ENCODE measurements at places on chromosomes 4 and X.

DNA sequence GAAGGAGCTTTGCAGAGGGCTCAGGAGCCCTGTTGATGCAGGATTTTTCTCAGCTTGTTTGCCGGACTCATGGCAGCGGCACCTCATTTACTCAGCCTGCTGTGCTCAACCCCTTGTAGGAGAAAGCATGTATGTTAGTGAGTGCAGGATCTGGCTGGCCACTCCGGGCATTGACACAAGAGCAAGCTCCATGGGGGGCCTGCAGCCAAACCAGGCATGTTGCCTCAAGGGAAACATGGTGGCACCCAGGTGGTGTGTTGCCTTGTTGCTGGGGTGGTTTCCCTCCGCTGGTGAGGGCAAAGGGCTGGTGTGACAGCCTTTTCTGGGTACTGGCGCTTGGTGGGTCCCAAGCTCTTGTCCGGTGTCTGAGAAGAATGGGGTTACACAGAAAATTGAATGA, 189.3 kb upstream of the ANXA3 start:
- no peak for DNase-seq

- DNase-seq: no peak
Observed at GRCh38 chrX:123169247-123169901, 14.7 kb upstream of the GRIA3 start.

- no peak for DNase-seq
Observed at GRCh38 chr4:22241415-22241814, 274.5 kb downstream of the ADGRA3 start.

DNA sequence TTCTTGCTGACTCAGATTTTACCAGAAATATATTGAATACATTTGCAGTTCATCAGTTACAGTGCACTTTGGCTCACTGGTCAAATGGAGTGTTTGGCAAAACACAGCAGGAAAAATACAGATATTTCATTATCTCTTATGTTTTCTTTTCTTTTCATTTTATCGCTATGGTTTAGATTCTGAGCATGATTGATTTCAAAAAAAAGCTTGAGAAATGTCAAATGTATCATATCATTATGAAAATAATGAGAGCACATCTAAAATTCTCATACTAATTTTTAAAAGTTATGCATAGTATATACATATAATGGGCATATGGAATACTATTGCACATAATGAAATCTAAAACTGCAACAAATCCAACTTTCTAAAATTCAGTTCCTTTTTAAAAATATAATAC, 593.8 kb upstream of the PCDH7 start:
- no peak for DNase-seq

- no peak for DNase-seq
Observed at GRCh38 chr4:96063639-96064038, 223.7 kb downstream of the PDHA2 start.

DNA sequence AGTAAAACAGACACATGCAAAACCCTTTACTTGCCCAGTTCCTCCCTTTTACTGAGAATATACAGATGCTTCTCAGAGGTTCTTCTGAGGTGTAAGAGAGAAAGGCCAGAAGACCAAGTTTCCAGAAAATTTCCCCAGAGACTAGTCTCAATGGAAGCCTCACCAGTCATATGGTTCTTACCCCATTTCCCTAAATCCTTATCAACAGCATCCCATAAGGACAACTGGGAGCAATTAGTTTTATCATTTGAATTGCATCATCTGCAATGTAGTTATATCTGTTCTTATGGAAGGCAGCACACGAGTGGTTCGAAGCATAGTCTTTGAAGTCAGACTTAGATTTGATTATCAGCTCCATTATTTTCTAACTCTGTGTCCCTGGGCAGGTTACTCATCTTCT, 203.6 kb upstream of the PPARGC1A start:
- no peak for DNase-seq

- no peak for DNase-seq
Observed at GRCh38 chrX:13201605-13202219, 118.1 kb downstream of the ATXN3L start.

DNA sequence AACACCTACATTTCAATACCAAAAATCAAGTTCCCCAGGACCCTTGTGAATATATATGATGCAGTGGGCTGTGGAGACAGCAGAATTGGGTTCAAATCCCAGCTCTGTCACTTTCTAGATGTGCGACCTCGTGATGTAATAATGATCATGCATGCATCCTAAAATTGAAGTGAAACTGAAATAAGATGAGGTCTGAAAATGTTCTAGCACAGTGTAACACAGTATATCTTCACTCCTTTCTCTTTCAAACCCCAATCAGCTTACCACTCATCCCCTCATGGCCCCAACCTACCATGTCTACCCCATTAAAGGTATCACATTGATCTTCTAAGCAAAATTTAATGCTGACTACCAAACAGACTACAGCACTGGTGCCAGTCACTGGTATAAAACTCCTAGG, 69.9 kb upstream of the BRS3 start:
- no peak for DNase-seq

- no peak for DNase-seq
Observed at GRCh38 chr4:76692761-76693160, 205.2 kb downstream of the SOWAHB start.

DNA sequence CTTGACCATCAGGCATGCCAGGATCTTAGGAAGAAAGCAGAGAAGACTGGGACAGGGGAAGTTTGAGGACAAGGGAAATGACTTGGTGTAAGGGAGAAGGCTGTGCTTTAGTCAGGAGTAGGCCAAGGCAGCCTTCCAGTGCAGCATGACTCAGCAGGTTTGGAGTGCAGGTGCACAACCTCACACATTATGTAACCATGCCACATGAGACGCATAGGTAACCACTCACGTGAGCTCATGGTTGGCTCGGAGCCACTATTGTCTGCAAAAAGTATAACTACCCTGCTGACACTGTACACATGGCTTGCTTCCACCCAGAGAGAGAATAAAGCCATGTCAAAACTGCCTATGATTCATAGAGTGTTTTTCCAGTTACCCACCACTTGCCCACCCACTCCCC, 715.9 kb downstream of the SMARCA1 start:
- DNase-seq: no peak

DNA sequence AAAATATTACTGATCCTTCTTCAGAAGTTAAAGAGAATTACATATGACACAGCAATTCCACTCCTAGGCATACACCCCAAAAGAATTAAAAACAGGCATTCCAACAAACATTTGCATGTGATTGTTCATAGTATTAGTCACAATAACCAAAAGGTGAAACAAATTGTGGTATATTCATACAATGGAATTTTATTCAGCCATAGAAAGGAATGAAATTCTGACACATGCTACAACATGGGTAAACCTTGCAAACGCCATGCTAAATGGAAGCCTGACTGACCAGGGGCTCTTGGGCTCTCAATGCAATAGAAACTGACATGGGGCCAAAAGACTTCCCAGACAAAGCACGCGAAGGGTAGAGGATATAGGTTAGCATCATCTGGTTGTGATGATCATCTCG, 62.1 kb upstream of the S100G start:
- DNase-seq: no peak

DNA sequence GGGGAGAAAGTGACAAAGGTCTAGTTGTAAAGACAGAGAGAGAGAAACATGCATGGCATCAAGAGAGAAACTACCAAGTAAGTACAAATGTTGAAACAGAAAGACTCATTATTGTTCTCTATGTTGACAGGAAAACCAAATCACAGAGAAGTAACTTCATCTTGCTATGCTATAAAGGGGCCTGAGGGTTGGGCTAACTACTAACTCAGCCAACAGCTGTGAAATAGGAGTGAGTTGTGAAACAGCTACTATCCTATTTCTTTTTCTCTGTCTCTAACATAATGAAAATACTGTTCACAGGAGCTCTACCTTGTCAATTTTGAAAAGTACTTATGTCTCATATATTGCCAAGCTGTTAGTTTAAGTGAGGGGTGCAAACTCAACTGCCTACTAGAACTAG, 65.0 kb downstream of the MTMR8 start:
- no peak for DNase-seq

DNA sequence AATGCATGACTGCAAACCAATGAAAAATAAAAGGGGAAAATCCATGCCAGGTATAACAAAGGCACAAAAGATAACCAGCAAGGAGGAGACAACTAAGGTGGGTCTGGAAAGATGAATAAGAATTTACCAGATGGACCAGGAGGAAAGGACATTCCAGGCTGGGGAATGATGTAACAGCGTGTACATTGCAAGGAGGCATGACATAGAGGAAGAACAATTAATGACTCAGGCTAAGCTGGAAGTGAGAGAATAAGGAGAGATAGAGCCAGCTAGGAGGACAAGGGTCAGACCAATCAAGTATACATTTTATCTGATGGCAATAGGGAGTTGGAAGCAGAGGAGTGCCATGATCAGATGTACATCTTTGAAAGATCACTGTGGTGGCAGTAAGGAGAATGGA, 57.0 kb downstream of the MTMR8 start:
- no peak for DNase-seq

DNA sequence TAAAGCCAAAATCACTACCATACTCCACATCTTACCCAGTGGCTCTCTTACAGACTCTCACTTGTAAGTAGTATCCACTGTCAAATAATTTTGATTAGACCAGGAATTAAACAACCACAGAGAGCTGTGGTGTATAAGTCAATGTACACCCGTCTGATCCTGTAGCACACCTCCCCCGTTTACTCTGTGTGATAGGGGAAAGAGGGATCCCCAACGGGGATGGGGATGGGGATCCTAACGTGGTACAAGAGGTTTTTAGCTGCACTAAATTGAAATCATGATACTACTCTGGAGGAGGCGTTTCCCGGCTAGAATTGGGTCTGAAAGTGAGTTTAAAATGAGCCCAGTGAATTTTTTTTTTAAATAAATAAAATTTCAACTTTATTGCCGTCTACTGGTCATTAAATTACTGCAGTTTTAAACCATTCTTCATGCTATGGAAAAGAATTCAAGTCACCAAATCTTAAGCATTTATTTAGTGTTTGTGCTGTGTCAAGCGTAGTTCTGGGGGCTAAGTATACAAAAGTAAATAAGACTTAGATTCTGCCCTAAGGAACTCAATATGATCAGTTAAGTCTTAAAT, 76.6 kb downstream of the INTS12 start:
- no peak for DNase-seq

DNA sequence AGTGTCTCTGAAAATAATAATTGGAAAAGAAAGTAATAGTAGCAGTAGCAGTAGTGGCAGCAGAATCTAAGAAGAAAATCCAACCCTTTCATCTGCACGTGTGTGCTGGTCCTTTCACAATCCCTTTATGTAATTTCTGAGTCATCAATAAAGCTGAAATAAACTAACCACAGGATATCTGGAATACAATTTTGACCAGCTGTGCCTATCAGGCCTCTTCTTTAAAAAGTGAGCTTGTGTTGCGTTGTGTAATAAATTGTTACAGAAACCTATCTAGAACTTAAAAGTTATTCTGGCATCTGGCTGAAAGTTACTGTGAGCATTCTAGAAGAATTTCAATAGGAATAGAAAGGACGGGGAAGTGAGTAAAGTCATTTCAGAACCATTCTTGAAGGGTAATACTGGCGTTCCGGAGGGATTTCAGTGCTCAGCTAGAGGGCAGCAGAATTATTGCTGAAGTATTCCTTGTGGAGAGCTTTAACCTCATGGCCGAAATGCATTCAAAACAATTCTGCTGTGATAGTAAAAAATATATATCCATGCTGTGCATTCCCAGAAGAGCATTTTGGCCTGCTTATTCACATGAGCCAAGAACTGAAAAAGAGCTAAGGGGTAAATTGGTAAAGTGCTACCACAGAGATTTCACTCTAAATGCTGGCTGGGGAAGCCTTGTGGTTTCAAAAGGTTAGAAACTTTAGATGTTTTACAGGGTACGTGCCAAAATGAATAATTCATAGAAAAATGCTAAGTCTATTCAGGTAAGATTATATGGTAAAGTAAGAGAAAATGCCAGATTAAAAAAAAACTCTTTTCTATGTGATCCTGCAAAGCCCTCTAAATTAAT, 260.6 kb downstream of the NKX6-1 start:
- no peak for DNase-seq

GRCh38 chr4:61210186-61210939, 10.2 kb downstream of the ADGRL3 start:
- DNase-seq: no peak

DNA sequence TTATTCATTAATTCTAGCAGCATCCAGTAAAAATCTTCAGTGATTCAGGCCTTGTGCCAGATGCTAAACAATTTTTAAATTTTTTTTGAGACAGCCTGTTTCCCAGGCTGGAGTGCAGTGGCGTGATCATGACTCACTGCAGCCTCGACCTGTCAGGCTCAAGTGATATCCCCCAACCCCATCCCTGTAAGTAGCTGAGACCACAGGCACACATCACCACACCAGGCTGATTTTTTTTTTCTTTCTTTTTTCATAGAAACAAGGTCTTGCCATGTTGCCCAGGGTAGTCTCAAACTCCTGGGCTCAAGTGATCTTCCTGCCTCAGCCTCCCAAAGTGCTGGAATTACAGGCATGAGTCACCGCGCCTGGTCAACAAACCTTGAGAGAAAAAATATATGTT, 705.5 kb downstream of the ARAP2 start:
- no peak for DNase-seq

GRCh38 chr4:14842964-14843630, 159.2 kb upstream of the CPEB2 start:
- DNase-seq: no peak

GRCh38 chr4:138595731-138596460, 353.7 kb upstream of the SLC7A11 start:
- DNase-seq: no peak

DNA sequence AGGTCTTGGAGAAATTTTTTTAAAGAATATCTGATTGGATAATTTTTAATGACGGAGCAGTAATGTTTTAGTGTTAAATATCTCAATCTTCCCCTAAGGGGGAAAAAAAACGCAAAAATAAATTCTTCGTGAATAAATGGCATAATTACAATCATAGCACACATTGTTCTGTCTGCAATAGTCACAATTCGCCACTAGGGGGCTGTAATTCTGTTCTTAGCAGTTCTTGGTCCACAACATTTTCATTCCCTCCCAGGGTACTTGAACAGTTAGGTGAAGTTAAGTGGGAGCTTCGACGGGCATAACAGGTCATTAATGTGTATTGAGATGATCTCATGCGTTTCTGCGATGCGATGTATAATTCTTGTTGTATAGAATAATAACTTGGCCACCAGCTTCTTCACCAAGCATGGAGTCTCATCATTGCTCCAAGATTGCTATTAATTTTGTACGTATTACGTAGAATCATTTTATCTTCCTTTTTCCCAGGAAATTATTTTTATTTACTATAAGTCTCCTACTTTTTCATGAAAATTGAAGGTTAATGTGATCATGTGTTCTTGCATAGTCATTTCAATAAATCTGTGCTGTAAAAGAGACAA, 27.2 kb downstream of the HTR2C start:
- no peak for DNase-seq

GRCh38 chr4:120466429-120466828, 399.8 kb upstream of the MAD2L1 start:
- no peak for DNase-seq

DNA sequence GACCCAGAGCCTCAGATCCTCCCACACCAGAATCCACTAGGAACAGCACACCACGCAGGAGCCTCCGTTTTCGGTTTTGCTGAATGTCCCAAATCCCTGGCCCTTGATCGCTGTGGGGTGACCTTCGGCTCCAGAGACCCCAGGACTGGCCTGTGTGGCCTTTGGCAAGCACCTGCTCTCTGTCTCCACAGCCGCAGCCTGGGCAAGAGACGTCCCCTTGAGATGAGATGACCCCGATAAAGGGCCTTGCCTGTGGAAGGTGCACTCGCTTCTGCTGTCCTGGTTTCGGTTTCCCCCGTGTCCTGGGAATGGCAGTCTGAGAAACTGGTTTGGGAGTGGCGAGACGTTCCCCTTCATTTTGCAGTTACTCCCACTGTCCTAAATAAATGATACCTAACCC, 9.6 kb downstream of the PSAPL1 start:
- no peak for DNase-seq

Data from activated CD4-positive, alpha-beta T cell treated with anti-CD3 and anti-CD28 coated beads, Interleukin-2, amount 50 U/mL, for 4 hours (primary cell).